Left ventricle myocardium superior (tissue), 1 donor: ENCODE measurements at places on chromosomes 3 and 15.

GRCh38 chr15:76514282-76514681 lies 177.7 kb downstream of the ISL2 start:
- no peak for DNase-seq

- no peak for DNase-seq
These were observed 72.1 kb upstream of the EPHB1 start for GRCh38 chr3:134722969-134723368.

DNA sequence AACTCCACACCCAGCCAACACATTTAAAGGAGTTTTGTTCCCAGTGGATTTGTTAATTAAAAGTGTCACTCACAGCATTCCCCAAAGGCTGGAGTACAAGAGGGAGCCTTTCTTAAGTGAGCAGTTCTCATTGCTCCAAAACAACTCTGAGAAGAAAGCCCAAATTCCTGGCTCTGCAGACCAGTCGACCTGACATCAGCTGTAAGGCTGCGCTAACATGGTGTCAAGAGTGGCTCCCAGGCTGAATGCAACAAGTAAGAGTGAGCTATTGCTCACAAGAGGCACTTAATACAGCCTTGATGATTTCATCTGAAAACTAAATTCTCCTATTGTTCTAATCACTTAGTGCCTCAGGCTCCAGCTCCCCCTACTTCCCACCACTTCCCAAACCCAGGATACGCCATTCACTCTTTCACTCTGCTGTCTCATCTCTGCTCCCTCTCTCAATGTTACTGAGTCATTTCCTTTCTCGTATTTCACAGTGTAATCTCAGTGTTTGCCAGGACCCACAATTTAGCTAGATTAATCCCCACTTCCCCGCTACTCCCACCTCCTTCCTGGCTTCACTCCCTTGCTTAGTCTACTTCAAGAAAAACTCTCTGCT lies 81.8 kb downstream of the WWTR1 start:
- no peak for DNase-seq

DNA sequence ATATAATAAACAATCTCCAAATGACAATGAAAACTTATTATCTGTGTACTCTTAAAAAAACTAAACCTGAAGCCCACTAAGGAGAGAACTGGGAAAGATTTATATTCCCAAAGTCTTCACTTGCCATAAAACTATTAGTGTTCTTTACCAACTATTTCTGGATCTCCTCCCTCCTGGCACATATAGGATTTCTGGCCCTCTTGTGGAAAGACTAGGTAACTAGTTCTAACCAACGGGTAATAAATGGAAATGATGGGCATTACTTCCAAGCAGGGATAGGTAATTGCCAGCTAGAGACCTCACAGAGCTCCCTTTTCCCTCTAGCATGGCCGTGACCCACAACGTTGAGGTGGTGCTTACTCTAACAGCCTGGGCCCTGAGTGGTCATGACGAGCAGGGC lies 110.1 kb downstream of the DNAH12 start:
- no peak for DNase-seq

GRCh38 chr3:139585820-139586219 lies 46.3 kb upstream of the RBP1 start:
- DNase-seq = no peak
